ENCODE measurements at places on chromosomes 1 and 21.
A peak's percentile ranks its signal among the peaks of the same experiment; 100 is the strongest.

DNA sequence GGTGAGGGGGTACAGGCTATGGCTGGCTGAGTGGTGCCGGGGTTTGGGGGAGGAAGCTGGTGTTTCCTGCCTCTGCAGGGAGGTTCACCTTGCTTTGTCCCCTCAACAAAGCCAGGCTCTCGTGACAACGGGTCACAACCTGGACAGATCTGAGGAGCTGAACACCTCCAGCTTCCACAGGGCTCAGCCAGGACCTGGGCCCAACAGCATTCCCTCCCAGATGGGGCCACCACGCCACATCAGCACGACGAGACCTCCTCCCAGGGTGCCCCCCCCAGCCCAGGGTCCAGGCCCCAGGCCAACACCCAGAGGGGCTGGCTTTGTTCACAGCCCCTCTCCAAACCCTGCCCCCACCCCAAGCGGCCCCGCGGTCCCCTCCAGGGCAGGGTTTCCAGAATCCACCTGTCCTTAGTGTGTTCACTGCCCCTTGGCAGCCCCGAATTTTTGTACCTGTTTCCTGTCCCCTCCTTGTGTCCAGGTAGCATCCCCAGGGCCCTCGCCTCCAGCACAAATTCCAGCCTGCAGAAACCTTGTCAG is 34.7 kb downstream of the UBE2G2 start:
- DNase-seq: no peak

DNA sequence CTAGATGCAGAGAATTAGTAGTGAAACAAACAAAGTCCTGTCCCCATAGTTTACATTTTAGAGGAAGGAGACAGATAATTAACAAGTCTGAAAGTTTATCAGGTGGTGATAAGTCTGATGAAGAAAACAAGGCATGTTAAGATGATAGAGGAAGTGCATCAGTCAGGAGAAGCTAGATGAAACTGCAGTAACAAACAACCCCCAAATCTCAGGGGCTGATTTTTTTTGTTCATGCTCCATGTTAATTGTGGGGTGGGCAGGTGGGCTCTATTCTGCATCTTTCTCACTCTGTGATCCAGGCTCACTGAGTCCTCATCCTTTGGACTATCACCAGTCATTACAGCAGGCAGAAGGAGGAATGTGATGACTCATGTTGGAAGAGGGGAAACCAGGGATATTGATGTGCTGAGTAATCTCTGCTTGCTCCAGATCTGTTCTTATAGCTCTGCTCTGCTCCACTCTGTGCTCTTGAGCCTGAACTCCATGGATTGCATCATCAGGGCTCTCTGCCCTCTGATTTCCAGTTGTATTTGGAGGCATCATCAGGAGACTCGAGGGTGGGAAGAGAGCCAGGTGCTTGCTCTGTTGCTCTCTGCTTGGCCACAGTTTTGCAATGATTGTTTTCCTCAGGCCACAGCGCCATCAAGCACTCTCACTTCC is 166.9 kb downstream of the IER5 start:
- DNase-seq: no peak

DNA sequence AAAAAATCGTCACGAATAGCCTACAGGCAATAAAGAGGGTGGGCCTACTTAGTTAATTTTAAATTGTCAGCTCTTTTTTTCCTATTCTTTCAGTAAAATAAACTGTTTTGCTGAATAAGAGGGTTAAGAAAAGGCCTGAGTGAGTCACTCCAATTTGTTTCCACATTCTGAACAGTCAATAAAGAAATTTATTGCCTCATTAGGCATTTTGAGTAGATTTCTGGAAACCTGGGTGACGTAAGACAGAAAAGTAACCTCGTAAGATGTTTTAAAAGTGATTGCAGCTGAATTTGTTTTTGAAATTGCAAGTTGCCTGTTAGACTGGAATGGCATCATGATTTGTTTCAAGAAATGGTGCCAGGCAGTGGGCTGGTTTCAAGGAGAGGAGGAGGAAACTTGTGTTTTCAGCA is 439.3 kb downstream of the USP25 start:
- DNase-seq: peak; percentile 31

- DNase-seq: no peak
Observed at GRCh38 chr1:9726905-9727595, 75.5 kb downstream of the PIK3CD start.

- no peak for DNase-seq
Observed at GRCh38 chr1:236253918-236254637, 27.7 kb downstream of the ERO1B start.

- no peak for DNase-seq
Observed at GRCh38 chr1:65525266-65526048, 105.0 kb downstream of the LEPR start.

DNA sequence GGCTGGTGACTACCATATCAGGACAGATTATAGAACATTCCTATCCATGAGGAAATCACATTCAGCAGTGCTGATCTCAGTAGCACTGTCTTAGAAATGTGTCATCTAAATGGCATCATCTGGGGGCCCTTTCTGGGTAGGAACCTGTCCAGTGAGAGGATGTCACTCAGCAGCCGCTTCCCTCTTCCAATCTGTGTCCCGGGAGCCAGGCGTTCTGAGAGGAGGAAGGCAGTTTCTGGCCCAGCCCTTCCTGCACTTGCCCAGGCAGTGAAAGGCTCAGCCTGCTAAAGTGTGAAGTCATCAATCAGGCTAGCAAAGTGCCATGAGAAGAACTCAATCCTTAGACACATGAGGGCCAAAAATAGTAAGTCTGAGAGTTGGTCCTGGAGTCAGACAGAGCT is 25.6 kb downstream of the RAB4A start:
- no peak for DNase-seq

GRCh38 chr1:81264976-81265375 is 535.8 kb upstream of the ADGRL2 start:
- no peak for DNase-seq

DNA sequence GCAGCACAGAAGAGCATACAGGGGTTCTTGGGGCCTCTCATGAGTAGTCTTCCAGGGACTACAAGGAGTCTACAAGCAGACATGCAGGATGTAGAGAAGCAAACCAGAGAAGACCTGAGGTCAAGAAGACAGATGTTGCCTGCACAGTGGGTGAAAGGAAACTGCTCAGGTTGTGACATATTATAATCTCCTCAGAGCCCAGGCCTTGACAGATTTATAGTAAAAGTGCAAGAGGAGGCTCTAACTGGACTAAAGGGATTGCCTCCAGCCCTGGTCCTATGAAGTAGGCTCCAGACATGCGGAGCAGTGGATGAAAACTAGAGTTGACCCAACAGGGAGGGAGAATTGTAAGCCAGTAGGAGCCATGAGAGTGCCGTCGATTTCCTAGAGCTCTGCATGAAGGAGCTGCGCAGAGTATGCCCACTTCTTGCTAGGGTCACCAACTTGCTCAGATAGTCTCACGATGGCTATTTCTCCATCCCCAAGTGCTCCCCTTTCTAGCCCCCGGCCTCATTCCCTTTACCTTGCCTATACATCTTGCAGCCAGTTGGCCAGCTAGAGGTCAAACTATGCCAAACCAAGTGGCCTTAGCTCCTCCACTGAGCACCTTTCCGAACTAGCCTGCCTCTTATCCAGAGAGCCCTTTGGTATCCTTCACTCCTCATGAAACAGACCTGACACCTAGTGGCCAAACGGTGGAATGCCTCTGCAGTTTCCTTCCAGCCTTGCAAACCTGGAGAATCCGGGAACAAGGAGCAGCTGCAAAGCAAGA is 36.2 kb upstream of the IPO9 start:
- peak; percentile 24 for DNase-seq

- DNase-seq: no peak
Observed at GRCh38 chr1:22717037-22717760, 6.6 kb downstream of the EPHB2 start.

DNA sequence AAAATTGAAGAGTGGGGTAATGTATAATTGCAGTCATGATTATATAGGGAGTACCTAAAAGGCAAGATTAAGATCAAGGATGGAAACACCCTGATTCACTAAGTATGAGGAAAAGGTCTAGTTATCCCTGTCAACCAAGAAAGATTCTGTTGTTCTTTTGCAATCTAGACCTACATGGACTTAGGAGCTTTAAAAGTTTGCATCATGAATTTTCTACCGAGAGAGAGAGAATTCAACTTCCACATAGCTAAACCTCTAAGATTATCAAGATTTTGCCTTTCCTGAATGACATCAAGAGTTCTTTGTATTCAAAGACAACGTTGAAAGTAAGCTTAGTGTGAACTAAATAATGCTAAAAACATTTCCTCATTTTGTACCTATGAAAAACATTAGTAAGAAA is 78.8 kb upstream of the RBM34 start:
- no peak for DNase-seq

DNA sequence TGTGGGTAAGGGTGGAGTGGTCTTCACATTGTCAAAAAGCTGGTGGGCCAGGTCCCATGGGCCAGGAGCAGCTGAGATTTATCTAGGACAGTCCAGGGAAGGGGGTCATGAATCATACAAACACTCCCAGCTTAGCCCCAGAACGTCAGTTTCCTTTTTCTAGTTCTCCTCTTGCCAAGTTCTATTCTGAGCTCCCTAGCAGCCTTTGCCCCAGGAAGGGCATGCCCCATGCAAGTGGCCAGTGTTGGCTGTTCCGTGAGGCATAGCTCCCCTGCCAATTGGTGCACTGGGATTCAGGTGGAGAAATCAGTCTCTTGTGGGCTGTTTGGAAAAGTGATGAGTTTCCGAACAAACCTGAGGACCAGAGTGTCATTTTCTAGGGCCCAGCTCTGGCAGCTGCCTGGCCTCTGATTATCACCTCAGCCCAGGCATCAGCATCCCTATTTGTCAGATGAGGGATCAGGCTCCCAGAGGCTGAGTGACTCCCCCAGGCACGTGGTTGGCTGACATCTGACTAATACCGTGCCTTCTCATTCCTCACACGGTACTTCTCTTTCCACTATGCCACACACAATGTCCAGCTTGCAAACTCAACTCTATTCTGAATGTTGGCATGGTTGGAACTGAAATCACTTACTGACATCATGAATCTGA is 14.2 kb upstream of the MYOM3 start:
- DNase-seq: no peak

- DNase-seq: no peak
Observed at GRCh38 chr1:67646145-67647035, 38.6 kb upstream of the GADD45A start.

- DNase-seq: no peak
Observed at GRCh38 chr1:42747125-42747524, 7.1 kb upstream of the CLDN19 start.

- DNase-seq: no peak
Observed at GRCh38 chr1:211831558-211832323, 1.2 kb upstream of the LPGAT1 start.

GRCh38 chr1:204468766-204469302 is 25.8 kb downstream of the PIK3C2B start:
- no peak for DNase-seq

GRCh38 chr1:226951286-226952117 is 11.4 kb downstream of the COQ8A start:
- DNase-seq: no peak

DNA sequence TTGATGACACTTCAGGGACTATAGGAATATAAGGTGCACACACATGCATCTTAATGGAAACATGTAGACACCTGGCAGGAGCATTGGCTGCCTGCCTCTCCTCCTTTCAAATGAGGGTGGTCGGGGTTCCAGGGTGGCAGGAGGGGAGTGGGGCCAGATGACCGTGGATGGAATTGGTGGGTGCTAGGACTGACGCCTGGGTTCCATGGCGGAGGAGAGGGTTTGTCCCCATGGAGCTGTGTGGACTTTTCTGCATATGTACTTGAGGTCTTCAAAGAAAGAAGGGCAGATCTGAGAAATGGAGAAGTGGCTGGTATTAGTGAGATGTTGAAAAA is 7.7 kb downstream of the PRRX1 start:
- no peak for DNase-seq

DNA sequence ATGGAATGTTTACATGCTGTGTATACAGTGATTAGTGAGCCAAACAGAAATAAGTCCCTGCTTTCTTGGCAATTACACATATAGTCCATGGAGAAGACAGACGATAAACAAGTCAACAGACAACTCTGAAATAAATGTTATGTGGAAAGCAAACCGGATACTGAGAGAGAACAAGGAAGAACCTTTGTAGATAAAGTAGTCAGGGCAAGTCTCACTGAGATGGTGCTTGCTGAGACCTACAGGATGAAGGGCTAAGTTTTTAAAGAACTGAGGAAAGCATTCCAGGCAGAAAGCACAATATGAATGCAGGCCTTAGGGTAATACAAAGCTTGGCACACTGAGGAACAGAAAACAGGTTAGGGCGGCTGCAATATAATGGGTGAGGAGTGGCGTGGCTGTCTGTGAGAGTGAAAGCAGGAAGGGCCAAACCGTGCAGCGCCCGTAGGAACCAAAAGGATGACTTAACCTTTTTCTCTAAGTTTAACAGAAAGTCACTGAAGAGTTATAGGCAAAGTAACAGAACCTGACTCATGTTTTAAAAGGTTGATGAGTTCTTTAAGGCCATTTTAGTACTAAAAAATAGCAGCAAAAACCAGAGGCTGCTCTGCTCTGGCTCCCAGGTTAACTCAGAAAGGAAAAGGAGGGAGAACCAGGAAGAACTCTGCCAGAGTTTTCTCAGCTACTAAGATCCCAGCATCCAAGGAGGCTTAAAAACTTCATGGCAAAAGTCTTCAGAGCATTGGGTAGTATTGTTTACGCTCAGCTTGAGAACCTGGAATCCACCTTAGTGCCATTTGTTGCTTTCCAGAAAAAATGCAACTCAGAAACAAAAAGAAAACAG is 8.7 kb upstream of the TTF2 start:
- no peak for DNase-seq

DNA sequence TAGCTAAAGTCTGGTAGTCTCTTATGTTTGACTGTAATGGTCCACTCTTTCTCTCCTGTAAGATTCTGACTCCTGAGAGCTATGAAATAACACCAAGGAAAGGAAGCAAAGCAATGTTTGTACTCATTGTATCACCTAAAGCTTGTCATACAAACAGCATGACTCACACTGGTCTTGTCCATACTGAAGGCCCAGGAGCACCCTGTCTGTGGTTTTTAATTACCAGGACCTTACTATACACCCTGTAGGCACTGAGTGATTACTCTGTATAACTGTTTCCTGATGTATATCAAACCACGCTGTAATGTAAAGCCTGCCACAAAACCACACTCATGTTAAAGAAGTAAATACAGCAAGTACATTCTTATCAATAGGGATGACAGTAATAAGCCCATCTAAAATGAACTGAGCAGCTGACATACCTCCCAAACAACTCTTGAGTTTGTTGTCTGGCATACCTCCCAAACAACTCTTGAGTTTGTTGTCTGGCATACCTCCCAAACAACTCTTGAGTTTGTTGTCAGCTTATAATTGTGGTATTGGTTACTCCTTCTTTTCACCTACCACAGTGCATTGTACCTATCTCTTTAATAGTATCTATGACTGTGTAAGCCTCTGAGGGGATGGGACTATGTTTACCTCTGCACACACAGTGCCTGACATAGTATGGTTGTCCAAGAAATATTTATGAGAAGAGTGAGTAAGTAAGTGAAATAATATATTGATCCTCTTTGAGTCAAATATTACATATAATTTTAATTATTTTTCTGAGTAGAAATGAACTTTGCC is 11.6 kb upstream of the TNFSF18 start:
- no peak for DNase-seq

- no peak for DNase-seq
Observed at GRCh38 chr1:95068956-95069709, 3.6 kb downstream of the ALG14 start.

GRCh38 chr21:37655611-37656300 is 260.5 kb downstream of the KCNJ6 start:
- no peak for DNase-seq

GRCh38 chr1:195934817-195935553 is 673.3 kb downstream of the KCNT2 start:
- no peak for DNase-seq

GRCh38 chr1:10785728-10786638 is 10.5 kb downstream of the CASZ1 start:
- DNase-seq: no peak
